ENCODE measurements at places on chromosomes 11 and 22.
A peak's percentile ranks its signal among the peaks of the same experiment; 100 is the strongest.

GRCh38 chr11:64107303-64107702 is 58.6 kb downstream of the MACROD1 start:
- no peak for DNase-seq

GRCh38 chr11:119402470-119402869 is 20.5 kb downstream of the THY1 start:
- no peak for DNase-seq

GRCh38 chr22:22906907-22907550 is 19.4 kb downstream of the IGLL5 start:
- no peak for DNase-seq

GRCh38 chr11:44430140-44430539 is 120.2 kb upstream of the ALX4 start:
- no peak for DNase-seq

- no peak for DNase-seq
Observed at GRCh38 chr22:28002181-28002700, 83.2 kb upstream of the PITPNB start.

DNA sequence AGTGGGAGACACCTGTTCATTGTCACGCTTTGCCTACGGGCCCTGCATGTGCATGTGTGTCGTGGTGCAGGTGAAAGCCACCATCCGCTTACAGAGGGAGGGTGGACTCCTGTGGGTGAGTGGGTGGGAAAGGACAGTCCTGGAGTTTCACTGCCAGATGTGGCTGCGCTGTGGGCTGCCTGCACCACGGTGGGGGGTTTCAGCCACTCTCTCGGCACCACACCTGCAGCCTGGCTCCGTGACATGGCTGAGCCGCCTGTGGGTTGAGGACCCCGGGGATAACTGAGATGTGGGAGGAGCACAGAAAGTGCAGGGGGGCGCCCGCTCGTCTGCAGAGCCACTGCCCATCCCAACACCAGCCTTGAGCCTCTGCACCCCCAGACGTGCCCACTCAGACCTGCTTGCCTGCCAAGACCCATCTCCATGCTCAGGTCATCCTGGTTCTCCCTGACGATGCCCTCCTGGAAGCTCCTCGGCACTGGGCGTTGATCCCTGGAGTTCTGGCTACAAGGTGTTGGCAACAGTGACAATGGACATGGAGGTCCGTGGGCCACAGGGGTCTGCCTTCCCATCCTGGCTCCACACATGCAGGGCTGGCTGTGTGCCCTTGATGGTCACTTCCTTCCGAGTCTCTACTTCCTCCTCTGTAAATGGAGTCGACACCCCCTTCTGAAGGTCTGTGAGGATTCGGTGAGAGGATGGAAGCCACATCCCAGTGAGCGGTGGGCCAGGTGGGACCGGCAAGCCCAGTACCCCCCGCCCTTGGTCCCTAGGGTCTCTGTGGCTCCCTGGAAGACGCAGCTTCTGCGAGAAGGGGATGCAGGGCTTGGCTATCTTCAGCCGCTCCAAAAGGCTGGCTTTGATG is 1007.0 kb downstream of the BRD1 start:
- no peak for DNase-seq

- peak; percentile 57 for DNase-seq
Observed at GRCh38 chr11:46537537-46538295, 56.1 kb downstream of the AMBRA1 start.

DNA sequence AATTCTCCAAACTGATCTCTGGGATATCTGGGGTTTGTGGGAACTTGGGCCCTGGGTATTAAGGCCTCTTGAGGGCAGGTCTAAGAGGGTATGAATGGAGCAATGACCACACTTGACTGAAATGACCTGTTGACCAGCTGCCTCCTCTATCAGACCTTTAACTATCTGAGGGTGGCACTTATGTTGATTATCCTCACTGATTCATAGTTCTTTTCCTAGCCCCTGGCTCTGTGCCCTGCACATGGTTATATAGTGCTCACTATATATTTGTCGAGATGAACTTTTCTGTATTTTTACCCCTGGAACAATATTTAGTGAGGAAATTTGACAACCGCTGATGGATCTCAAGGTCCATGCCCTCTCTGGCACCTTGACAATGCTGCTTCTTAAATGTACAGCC is 305.5 kb upstream of the PLET1 start:
- no peak for DNase-seq

GRCh38 chr22:23781511-23782183 is 5.1 kb upstream of the SMARCB1 start:
- DNase-seq = no peak

- DNase-seq = no peak
Observed at GRCh38 chr11:64485074-64485473, 105.9 kb upstream of the SLC22A12 start.

DNA sequence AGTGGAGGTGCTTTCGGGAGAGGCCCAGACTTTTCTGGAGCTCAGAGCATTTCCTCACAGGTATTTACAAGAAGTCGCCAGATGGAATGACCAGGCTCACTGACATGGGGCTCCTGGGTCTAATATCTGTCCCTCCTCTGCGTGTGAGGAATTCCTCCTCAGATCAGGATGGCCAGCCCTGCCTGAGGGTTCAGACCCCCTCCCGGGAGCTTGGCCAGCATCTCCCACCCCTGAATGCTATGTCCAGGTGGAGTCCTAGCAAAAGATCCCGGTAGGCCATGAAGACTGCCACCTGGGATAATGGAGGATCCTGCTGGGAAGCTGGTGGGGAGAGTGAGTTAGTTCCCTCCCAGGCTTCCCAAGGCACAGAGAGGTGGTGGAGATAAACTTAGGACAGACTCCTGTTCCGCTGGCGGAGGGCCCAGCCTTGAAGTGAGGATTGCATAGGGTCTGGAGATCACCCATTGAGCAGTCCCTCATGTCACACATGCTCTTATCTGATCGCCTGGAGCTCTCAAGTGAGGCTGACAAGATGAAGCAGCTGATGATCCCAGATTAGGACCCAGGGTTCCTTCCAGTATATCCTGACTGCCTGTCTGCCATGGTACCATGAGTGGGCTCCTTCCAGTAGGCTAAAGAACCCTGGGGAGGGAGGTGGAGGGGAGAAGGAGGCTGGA is 5.7 kb downstream of the OAF start:
- no peak for DNase-seq

GRCh38 chr11:122453586-122453985 is 201.9 kb upstream of the UBASH3B start:
- DNase-seq = no peak

GRCh38 chr11:66409226-66409625 is 11.6 kb upstream of the NPAS4 start:
- DNase-seq = no peak

GRCh38 chr22:25282671-25283561 is 63.5 kb downstream of the CRYBB2 start:
- DNase-seq = no peak

DNA sequence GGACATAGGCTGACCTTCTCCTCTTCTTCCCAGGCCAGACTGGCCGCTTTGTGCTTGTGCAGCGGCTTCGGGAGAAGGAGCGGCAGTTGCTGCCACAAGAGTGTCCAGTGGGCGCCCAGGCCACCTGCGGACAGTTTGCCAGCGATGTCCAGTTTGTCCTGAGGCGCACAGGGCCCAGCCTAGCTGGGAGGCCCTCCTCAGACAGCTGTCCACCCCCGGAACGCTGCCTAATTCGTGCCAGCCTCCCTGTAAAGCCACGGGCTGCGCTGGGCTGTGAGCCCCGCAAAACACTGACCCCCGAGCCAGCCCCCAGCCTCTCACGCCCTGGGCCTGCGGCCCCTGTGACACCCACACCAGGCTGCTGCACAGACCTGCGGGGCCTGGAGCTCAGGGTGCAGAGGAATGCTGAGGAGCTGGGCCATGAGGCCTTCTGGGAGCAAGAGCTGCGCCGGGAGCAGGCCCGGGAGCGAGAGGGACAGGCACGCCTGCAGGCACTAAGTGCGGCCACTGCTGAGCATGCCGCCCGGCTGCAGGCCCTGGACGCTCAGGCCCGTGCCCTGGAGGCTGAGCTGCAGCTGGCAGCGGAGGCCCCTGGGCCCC is 1.4 kb downstream of the RASSF7 start:
- DNase-seq = no peak

DNA sequence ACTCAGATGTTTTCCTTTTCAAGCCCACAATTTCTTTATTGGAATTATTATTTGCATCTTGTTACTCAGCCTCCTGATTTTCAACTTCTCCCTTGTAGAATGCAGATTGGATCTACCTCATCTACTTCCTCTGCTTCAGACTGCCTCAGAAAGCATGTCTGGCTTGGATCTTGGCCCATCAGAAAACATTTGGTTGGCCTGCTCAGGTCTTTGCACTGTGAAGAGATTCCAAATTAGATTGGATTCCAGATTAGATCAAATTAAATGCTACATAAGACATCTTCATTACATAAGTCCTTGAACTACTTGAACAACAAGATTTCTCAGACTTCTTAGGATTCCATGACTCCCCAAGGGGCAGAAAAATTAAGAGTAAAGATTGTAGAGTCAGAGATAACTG is 358.0 kb downstream of the DLG2 start:
- DNase-seq = no peak

GRCh38 chr11:35548925-35549561 is 23.6 kb upstream of the PAMR1 start:
- DNase-seq = no peak

- DNase-seq = no peak
Observed at GRCh38 chr11:61926235-61926634, 8.9 kb upstream of the RAB3IL1 start.

GRCh38 chr11:63705526-63705925 is 24.2 kb downstream of the RTN3 start:
- DNase-seq = no peak

- no peak for DNase-seq
Observed at GRCh38 chr22:37284126-37284804, 2.0 kb downstream of the CYTH4 start.

- DNase-seq = peak; percentile 66
Observed at GRCh38 chr22:19178065-19178656, 375 bp downstream of the SLC25A1 start.

DNA sequence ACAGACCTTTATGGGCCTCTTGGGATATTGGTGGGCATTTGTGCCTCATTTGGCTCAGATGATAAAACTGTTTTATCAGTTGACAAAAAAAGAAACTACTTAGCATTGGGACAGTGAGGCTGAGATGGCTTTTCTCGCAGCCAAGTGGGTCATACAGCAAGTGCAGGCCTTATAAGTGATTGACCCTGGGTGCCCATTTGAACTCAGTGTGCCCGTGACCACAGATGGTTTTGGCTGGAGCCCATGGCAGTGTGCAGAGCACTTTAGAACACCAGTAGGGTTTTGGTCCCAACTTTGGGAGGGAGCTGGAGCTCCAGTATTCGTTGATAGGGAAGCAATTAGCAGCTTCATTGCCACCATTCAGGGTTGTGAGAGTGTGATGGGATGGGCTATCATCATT is 404.5 kb upstream of the LARGE1 start:
- no peak for DNase-seq

- no peak for DNase-seq
Observed at GRCh38 chr11:66311470-66311964, 5.3 kb downstream of the CD248 start.

GRCh38 chr11:35549787-35550186 is 24.4 kb upstream of the PAMR1 start:
- DNase-seq = no peak

- DNase-seq = no peak
Observed at GRCh38 chr11:116330439-116331185, 442.2 kb downstream of the BUD13 start.

DNA sequence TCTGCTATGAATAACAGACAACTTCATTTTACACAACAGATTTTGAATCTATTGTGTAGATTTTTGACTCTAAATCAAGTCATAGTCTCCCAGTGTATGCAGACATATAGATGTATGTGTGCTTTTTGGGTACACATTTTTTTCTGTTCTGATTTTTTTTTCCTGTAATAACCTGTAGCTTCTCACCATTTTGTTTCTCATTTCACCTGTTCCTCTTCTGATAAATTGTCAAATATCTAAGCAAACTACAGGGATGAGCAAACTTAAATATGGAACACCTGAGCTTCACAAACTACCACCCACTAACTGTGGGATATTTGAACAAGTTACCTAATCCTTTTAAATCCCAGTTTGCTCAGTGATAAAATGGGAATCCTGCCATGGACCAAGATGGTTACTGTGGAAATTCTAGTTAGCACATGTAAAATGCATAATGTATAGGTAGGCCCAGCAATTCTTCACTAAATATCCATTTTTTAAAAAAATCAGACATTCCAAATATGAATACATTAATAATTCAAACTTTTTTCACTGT is 15.7 kb downstream of the LGR4 start:
- DNase-seq = no peak

DNA sequence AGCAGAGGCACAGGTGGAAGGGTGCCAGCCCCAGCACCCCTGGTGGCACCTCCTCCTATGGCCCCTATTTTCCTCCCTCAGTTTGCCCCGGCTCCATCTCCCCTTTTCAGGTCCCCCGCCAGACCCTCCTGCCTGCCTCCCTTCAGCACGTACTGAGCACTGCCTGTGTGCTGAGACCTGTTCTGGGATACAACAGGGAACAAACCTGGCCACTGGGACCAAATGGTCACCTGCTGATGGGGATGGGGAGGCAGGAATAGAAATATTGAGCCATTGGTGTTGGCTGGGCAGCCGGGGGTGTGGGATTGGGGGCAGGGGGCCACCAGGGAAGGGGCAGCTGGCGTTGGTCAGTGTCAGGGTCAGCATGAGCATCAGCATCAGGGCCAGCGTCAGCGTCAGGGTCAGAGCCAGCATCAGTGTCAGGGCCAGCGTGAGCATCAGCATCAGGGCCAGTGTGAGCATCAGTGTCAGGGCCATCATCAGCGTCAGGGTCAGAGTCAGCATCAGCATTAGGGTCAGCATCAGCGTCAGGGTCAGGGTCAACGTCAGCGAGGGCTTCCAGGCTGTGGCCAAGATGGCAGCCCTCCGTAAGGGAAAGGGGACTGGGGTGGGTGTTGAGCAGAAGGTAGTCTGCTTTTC is 7.5 kb downstream of the ZNF74 start:
- no peak for DNase-seq

GRCh38 chr11:42620796-42621195 is 691.0 kb upstream of the API5 start:
- DNase-seq = no peak

DNA sequence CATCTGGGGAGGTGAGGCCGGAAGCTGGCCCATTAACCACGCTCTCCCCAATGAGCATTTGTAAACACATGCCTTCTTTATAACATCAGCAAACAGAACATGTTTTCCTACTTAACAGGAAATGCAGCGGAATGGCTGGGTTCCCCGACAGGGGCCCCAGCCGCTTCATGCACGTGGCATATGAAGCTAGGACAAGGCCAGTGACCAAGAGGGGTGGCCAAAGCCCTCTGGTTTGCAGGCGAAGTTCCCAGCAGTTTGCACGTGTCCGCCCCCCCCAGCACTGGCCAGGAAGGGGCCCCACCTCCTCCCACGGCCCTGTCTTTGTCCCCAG is 38.7 kb upstream of the LINC01488 start:
- no peak for DNase-seq

- peak; percentile 8 for DNase-seq
Observed at GRCh38 chr11:104366321-104366734, 202.4 kb upstream of the PDGFD start.

- DNase-seq = no peak
Observed at GRCh38 chr11:2836315-2837095, 49.1 kb downstream of the CDKN1C start.

DNA sequence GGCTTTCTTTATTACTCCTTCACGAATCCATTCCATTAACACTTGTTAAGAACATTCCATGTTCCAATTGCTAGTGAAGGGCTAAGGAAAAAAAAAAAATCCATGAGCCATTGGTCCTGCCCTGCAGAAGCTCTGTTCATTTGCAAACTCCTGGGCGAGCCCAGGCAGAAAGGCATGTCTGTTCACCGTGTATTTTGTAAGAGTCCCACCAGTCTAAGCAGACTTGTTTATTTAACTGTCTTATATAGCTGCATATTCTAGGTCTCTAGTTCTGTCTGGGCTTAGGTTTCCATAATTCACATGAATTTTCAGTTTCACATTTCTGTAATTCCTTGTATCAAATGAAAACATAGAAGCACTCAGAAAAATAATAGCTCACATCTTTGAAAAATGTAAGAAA is 97.4 kb upstream of the POU2AF2 start:
- DNase-seq = no peak

Measured in activated naive CD4-positive, alpha-beta T cell treated with anti-CD3 and anti-CD28 coated beads, Interleukin-2, amount 50 U/mL, for 16 hours (primary cell).